ENCODE measurements at places on chromosomes 6 and 20.

GRCh38 chr6:148370176-148370575, 27.5 kb downstream of the SASH1 start:
- no peak for DNase-seq

DNA sequence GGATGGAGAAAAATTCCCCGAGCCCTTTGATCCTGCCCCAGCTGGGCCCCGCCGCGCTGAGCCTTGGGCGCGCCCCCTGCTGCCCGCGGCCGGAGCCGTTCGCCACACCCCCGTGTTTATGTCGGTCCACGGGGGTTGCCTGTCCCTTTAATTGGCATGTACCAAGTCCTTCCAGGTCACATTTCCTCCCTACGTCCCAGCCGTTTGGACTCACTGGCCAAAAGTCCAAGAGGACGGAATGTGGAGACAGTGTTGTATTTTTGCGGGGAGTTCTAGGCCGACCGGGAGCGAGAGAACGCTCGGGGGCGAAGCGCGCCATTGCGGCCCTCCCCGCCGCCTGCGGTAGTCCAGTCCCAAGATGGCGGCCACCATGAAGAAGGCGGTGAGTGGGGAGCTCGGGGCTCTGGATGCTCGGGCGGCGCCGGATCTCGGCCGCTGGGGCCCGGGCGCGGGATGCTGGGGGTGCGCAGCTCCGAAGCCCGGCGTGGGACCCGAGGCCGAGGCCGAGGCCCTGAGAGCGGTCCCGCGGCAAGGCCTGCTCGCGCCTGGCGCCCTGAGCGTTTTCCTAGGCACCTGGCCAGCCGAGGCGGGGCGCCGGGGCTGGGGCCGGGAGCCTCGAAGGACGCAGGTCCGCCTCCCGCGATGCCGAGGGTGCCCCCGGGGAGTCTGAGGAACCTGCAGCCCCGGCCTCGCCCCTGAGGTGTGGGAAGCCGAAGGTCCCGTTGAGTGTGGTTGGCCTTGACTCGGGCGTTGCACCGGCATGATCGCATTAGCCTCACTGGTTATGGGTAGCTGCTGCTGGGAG, at the start of gene PFDN4:
TSS of gene PFDN4 (plus strand) at position 345 of the 805 bp plus-strand sequence. CDS start at position 359, 14 bp downstream.
- DNase-seq: peak; percentile 95

DNA sequence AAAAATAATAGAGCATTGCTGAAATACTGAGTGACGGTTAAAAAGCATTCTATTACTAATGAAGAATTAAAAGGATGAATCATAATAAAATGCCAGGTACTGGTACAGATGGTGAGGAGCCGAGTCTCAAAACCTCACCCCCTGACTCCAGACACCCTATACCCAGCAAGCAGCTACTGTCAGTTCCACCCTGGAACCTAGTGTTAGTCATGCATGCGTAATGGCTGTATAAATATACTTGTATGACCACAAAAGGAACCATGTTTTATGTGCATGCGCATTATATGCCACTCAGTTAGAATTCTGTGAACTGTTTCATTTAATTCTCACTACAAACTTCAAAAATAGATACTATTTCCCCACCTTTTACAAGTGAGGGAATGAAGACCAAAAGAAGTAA, 568.7 kb upstream of the RNF217 start:
- DNase-seq: no peak

- no peak for DNase-seq
These were observed 83.0 kb downstream of the ZHX3 start for GRCh38 chr20:41234546-41234945.

DNA sequence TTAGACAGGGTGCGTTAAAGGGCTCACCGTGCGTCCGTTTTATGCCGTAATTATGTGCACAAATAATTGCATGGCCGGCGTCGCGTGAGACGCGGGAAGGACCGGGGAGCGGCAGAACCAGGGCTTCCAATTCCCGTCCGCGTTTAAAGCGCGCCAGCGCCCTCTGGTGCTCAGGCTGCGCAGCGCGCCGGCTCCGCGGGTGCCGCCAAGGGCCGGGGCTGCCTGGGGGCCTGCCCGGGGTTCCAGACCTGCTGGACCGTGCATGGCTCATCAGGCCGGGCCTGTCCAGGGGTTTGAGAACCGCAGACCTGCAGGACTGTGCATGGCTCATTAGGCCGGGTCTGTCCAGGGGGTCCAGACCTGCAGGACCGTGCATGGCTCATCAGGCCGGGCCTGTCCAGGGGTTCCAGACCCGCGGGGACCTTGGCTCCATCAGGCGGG, 369.0 kb downstream of the THBS2 start:
- DNase-seq: peak; percentile 86

- no peak for DNase-seq
These were observed 28.0 kb upstream of the RNF24 start for GRCh38 chr20:4043329-4043728.

DNA sequence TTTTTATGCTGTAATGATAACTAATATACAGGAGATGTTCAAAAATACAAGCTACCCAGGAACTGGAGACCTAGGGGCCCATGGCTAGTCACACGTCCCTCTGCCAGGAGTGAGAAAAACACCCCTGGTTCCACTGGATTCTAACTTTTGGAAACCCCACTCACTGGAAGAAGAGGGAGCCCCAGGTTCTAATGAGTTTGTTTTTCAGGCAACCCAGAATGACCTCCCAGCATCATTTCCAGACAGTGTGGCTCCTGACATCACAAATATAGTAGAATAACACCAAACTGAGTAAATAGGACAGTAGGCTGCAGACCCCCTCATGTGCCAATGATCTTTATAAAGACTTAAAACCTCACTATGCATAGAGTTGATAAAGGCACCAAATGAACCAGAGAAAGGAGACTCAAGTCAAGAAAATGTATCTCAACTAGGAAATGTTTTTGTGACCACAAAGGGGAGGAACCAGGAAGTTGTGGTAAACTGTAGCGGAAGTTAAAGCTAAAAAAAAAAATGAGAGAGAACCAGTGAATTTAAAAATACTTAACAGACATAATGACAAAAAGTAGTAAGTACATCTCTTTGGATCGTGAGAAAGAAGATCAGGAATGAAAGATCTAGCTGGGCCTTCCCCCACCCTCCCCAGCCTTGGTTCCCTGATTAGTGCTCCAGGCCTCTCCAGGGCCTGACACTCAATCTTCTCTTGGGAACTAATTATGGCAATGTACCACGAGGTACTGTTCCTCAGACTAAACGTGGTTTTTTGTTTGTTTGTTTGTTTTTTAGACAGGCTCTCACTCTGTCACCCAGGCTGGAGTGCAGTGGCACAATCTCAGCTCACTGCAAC, 19.8 kb downstream of the HLA-E start:
- no peak for DNase-seq

- peak; percentile 91 for DNase-seq
These were observed 31.6 kb upstream of the NOTCH4 start for GRCh38 chr6:32255199-32256153.

GRCh38 chr6:92587525-92587924, 831.8 kb downstream of the EPHA7 start:
- DNase-seq: no peak

DNA sequence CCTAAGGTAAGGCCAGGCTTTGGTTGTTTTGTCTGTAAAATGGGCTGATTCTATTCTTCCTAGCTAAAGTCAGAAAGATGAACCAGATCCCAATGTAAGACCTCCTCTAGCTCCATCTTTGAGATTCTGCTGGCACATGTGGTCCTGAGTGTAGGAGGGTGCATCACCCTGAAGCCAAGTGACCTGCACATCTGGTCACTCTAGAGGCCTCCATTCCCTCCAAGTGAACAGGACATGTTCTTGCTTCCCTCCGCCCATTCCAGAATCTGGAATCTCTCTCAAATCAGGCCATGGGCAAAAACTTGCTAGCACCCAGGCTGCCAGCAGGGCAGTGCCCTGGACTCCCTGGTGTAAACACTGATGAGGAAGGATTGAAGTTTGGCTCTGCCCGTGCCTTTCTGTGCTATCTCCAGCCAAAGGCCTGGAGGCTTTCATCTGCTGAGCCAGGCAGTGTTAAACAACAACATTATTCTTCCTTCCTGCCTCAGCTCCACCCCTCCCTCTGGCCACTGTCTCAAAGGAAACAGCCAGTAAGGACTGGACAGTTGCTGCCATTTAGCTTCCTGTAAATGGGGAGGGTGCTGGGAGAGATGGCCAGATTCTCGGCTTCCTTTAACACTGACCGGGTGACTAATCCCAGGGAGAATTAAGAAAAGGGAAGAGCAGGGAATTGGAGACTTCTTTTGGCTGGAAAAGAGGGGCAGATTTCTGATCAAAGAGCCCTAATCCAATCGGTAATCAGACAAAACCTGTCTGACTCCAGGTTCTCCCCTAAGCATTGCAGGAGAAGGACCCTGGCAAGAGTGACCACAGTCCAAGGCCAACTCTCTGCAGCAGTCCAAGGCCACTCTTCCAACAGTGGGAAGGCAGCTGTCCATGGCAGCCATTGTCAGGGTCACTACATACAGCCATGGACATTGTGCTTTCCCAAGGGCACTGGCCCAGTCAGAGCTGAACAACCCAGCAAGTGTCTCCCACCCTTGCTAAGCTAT, 19.5 kb upstream of the ADGRF1 start:
- DNase-seq: no peak

- DNase-seq: peak; percentile 65
These were observed 469 bp downstream of the SYNJ2 start for GRCh38 chr6:157982102-157982562.

DNA sequence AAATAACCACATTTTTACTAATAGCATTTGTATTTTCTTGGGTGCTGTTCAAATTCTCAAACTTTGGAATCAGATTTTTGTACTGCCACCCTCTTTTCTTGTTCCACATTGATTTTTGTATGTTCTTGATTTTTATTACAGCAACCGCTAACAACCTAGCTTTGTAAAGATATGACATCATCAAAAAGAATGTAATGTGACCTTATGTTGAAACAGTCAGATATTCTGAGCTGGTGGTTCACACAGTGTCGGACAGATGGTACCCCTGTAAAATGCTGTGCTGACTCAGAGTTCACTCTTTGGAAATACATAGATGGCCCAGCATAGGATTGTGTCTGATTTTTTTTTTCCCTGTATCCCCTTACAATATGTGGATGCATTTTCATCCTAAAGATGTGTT, 118.9 kb downstream of the QKI start:
- peak; percentile 27 for DNase-seq

DNA sequence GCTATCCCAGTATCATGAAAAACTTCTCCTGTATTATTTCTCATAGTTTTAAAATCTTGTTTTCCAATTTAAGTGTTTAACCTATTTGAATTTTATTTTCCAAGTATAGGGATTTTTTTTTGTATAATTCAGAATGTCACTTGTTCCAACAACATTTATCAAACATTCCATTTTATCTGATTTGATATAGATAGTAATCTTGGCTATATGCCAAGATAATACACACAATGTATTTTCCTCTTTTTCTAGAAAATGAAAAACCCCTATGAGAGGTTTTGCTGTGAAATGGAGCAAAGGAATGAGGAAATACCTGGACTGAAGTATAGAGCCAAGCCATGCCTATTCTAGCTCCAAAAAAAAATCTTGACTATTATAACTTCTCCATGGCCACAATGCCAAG, 628.9 kb downstream of the HTR1B start:
- no peak for DNase-seq

DNA sequence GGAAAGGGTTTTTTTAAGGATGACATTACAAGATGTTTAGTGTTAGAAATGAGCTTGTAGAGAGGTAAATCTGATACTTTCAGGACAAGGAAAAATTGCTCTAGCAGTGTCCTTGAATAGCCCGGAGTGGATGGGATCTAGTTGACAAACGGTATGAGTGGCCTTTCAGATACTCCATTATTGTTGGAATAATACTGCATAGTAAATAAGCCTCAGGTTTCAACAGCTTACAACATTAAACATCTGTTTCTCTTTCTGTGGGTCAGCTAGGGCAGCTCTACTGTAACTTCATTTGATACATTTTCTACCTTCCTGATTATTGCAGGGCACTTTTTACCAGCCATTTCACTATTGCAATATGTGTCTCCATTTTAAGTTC, 118.0 kb downstream of the B3GAT2 start:
- DNase-seq: no peak

GRCh38 chr6:85405175-85405852, 44.6 kb upstream of the NT5E start:
- no peak for DNase-seq

DNA sequence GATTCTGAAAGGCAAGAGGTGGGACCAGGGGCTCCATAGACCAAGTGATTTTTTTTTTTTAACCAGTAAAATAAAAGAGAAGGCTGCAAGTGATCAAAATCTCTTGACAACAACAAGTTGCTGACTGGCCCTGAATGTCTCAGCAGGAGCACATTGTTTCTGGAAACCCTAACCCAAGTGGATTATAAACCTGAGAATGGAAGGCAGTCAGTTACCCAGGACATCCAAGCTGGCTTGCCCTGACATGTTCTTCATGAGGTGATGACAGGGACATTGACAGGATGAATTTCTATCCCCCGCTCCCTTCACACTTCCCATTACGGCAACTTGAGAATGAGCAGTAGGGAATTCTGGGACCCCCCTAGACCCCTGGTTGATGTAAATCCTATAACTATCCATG, 49.6 kb upstream of the RIPOR2 start:
- DNase-seq: no peak

DNA sequence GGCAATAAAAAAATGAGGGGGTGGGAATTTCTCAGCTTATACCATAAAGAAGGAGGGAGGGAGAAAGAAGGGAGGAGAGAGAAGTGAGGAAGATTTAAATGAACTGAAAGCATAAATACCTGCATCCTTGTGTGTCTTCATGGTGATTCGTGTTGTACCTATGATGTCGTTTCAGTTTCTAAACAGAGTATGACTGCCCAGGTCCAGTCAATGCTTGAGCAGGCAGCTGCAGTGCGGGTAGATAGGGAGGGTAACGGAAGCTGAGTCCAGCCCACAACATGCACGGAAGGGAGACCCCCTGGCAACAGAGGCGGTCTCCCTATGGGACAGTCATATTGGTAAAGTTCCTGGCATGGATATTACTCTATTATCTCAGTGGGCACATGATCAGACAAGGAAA, 184.5 kb downstream of the KIF16B start:
- no peak for DNase-seq

GRCh38 chr6:140225701-140226436, 851.4 kb upstream of the CITED2 start:
- no peak for DNase-seq

DNA sequence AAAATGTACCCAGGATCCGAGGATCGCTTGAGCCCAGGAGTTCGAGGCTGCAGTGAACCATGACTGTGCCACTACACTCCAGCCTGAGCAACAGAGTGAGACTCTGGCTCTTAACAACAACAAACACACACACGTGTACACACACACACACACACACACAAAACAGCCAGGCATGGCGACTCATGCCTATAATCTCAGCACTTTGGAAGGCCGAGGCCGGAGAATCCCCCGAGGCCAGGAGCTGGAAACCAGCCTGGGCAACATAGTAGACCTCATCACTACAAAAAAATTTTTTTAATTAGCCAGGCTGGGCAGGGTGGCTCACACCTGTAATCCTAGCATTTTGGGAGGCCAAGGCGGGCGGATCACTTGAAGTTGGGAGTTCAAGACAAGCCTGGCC, 23.3 kb upstream of the ARFGEF2 start:
- DNase-seq: no peak

- DNase-seq: no peak
These were observed 28.5 kb downstream of the DNMT3B start for GRCh38 chr20:32790751-32791057.

GRCh38 chr6:10030942-10031537, 383.8 kb downstream of the TFAP2A start:
- DNase-seq: peak; percentile 34

- peak; percentile 53 for DNase-seq
These were observed 150.5 kb upstream of the PRSS16 start for GRCh38 chr6:27096834-27097511.
